Cerebellar nuclear complex (tissue), 1 donor: ENCODE measurements at places on chromosomes 7 and 10.

GRCh38 chr7:47535035-47535703 is 46.7 kb downstream of the TNS3 start:
- no peak for DNase-seq

DNA sequence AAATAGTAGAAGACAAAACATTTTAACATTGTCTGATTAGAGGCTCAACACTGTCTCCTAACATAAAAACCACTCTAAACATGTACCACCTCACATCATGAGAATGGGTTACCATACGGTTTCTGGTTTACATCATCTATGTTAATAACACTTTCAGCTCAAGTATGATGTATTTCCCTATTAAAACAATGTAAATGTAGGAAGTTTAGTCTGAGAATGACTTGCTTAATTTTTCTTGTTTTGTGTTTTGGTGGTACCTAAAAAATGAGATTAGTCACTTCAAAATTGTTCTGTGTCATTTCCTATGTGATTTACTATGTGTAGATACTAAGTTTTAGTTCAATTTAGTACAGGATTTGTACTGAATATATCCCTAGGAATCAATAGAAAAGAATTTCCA is 195.8 kb upstream of the SEMA3C start:
- DNase-seq: no peak

GRCh38 chr7:94451187-94451586 is 56.5 kb downstream of the COL1A2 start:
- no peak for DNase-seq

DNA sequence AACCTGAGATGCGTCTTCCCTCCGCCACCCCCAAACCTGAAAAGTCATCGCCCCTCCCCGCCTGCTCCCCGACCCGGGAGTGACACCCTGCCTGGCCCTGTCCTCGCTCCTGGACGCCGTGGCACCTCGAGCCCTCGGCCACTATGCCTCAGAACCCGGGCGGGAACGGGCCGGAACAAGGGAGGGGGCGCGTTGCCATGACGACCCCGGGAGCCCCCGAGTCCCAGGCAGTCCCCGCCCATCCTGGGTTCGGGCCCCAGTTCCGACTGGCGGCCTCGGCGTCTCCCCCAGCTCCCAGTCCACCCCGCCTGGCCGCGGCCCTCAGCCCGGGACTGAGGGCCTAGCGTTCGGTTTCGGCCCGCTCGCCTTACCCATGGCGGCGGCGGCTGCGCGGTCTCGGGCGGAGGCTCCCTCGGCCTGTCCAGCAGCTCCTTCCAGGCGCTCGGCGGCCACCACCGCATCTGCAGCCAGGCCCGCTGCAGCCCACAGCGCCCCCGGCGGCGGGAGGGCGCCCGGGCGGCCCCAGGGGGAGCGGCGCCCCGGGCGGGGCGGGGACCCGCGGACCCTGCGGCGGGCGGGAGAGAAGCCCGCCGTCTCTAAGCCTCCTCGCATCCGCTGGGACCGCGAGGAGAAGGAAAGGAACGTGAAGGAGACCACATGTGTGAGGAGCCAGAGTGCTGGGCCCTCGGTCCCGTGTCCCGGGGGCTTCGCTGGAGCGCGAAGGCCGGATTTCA is at the start of gene RUFY2:
RUFY2 (minus strand) TSS at position 463 of the 734 bp plus-strand sequence; CDS start at position 375, 88 bp downstream.
- DNase-seq: no peak

DNA sequence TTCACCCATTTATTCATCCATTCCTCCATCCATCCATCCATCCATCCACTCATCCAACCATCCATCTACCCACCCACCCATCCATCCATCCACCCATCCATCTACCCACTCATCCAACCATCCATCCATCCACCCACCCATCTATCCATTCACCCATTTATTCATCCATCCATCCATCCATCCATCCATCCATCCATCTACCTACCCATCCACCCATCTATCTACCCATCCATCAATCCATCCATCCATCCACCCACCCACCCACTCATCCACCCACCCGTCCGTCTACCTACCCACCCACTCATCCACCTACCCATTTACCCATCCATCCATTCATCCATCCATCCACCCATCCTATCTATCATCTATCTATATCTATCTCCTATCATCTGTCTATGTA is 169.4 kb upstream of the SHH start:
- no peak for DNase-seq

DNA sequence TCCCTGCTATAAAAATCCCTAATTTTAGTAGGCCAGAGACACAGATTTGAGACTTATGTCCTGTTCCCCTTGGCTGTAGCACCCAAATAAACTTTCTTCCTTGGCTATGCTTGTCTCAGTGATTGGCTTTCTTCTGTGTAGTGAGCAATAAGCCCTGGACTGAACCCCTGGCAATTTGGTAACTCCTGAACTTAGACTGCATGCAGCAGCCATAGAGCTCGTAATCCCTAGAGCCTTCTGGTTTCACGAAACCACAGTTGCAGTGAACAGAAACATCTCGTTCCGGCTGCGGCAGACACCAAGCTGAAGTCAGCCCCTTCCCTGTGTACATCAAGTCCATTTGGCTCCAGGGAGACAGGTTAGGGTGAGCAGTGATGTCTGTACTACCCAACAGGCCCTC is 172.2 kb downstream of the LYZL1 start:
- DNase-seq: no peak

GRCh38 chr10:21144047-21144446 is 246.9 kb upstream of the NEBL start:
- DNase-seq: no peak

DNA sequence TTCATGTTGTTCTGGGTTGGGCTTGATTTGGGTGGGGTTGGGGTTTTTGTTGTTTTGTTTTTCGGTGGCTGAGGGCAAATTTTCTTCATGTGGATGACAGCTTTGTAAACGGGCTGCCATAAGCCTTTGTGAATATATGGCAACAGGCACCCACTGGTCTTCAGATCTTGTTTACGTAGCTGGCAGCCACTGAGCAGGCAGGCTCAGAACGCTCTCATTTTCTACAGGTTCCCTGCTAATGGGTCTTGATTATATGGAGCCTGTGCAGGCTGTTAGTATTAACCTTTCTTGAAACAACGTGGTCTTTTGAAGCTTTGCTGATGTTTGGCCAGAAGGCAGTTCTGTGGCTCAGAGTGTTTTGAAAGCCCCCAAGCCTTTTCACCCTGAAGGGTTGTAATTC is 199.7 kb downstream of the TNS3 start:
- no peak for DNase-seq
